Caco-2 (cell line): ENCODE measurements at places on chromosomes 3 and 15. TPM values are rescaled to one million over a fixed set of nuclear protein-coding genes. Genes with fewer than 3 reads are reported as not detected.

DNA sequence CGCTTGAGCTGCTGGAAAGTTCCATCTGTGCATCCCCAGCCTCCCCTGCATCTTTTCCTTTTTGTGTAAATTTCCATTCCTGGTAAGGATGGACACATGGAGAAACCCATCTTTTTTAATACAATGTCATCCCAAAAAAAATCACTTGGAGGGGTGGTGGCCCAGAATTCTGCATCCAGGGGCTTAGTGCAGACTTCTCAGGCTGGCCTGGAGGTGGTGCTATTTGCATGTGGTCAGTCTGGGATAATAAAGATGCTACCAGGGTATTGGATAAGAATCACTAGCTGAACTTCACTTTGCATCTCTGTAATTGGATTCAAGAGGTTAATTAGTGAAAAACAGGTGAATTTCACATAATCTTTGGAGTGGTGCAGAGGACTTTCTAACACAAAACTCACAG, 1.8 kb upstream of the ZSCAN2 start:
- peak; percentile 65 for DNase-seq

DCLK3 gene
- not detected in 2 replicates for total RNA-seq

DNA sequence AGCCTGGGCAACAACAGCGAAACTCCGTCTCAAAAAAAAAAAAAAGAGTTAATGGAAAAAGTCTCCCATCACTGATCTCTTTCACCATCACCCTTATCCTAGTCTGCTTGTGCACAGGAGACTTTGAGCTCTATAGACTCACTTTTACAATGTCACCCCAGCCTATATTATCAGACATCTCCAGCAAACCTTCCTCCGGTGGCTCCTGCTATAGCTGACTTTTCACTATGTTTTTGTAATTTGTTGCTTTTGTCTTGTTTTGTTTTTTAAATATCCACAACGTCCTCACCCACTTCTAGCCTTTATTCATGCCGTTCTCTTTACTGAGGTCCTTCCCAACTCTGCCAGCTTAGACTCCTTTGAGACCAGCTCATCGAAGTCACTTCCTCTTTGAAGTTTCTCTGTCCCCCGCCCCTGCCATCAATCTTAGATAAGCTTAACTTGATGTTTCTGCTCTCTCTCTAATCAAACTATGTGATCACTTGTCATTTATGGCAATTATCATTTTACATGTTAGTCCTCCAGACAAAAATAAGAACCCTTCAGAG, 82.7 kb upstream of the CHD2 start:
- DNase-seq, result no peak

RTP4 gene
- total RNA-seq, result not detected in 2 replicates

- no peak for DNase-seq
These were observed 33.8 kb downstream of the MBNL1 start for GRCh38 chr3:152302521-152303021.

GRCh38 chr15:48336940-48337339, 5.7 kb downstream of the DUT start:
- peak; percentile 26 for DNase-seq
